ENCODE measurements at places on chromosomes 2 and 18. TPM values are rescaled to one million over a fixed set of nuclear protein-coding genes. Genes with fewer than 3 reads are reported as not detected.

Gene SKOR2
- not detected for total RNA-seq

Gene SGPP2
- total RNA-seq = 34.4 TPM

Gene CNTNAP5
- not detected for total RNA-seq

Gene HOXD9
- 0.29 TPM for total RNA-seq

Gene THSD7B
- total RNA-seq = 0.20 TPM

Gene LRATD1
- total RNA-seq = 1.0 TPM

Gene NAT8
- total RNA-seq = not detected

Gene GAD1
- total RNA-seq = not detected

Gene SULT6B1
- total RNA-seq = not detected

Gene ANKAR
- 8.6 TPM for total RNA-seq

Gene ABCG8
- total RNA-seq = not detected
